Thymus (tissue), 14 donors: ENCODE measurements at places on chromosomes 4 and X. TPM values are rescaled to one million over a fixed set of nuclear protein-coding genes. Genes with fewer than 3 reads are reported as not detected.

The HSFX2 gene
- 0.28 TPM for total RNA-seq

The ADH1B gene
- 0.76 TPM for total RNA-seq

The RELL1 gene
- total RNA-seq: 17.2 TPM

The ADAD1 gene
- total RNA-seq: 0.05 TPM

The WAS gene
- total RNA-seq: 34.7 TPM

The RPS6KA6 gene
- 2.1 TPM for total RNA-seq

The ETNPPL gene
- 0.19 TPM for total RNA-seq

The CLRN2 gene
- not detected for total RNA-seq

The DCHS2 gene
- 0.19 TPM for total RNA-seq

The AKAP14 gene
- total RNA-seq: 0.09 TPM

The BDH2 gene
- 80.2 TPM for total RNA-seq

The SYNPO2 gene
- 15.8 TPM for total RNA-seq

GRCh38 chrX:31981546-31982062 is 909.8 kb upstream of the FTHL17 start:
- no peak for DNase-seq

DNA sequence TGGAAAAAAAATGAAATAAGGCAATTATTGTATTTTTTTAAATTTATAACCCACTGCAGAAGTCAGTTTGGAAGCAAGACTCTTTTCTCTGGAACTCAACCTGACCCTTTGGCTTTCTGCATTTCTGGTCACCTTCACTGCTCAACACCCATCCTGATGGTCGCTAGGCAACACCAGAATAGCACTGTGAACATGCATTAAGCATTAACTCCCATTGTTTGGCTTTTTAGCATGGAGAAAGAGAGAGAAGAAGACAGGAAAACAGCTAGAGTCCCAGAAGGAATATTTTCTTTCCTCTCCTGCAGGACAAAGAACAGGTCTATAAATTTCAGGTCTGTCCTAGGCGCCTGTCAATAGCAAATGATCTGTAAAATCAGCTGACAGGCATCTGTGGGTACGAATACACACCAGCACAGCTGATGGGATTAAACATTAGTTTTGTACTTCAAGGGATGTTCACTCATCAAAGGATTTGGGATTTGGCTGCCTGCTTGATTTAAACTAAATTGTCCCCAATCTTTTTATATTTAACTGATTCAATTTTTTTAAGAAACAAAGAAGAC is 137.2 kb upstream of the ETNPPL start:
- DNase-seq: no peak

- no peak for DNase-seq
Observed at GRCh38 chr4:7358100-7358735, 76.5 kb downstream of the PSAPL1 start.

GRCh38 chr4:70688795-70689231 is 481 bp downstream of the UTP3 start:
- no peak for DNase-seq

DNA sequence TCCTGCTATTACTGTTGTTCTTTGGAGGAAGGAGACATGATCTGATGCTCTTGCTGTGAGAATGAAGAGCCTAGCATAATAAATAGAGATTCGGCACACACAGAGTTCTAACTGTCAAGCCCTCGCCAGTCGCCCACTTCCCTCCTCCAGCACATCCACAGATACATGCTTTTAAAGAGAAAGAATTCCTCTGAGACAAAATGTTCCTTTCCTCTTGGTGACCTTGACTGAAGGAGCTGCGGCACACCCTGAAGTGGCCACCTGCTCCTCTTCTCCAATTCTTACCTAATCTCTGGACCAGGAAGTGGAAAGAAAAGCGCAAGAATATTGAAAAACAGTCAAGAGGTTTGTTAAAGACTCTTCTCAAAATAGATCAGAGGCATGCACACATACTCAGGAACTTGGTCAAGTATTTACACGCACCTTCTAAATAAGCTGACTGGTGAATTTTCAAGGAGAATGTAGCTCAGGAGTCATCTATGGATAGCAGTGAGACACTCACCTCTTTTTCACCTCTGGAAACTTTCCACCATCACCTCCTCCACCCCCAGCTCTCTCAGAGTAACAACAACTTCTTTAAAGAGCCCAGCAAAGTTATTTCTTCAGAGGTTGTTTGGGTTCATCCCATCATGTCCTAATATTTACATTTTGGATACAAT is 95.4 kb downstream of the PARM1 start:
- DNase-seq: no peak

- no peak for DNase-seq
Observed at GRCh38 chr4:105166066-105166465, 19.4 kb downstream of the TET2 start.

- DNase-seq: no peak
Observed at GRCh38 chr4:106277140-106277675, 38.8 kb downstream of the TBCK start.

DNA sequence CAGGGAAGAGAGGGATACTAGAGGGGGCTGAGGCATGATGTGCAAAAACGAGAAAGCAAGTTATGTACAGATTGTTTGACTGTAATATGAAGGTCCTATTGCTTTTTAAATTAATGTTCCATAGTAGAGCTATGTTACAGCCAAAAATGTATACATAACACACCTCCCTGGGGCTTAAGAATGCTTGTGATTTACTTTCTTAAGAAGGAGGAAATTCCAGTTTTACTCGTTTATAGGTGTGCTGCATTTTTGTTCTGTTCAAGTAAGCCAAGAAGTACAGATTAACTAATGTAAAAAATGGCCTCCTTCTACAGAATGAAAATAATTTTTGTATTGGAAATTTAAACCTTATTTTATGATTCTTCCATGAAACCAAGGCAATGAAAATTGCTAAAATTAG is 614.4 kb upstream of the NR3C2 start:
- DNase-seq: no peak

- no peak for DNase-seq
Observed at GRCh38 chr4:7530082-7530481, 95.4 kb upstream of the PSAPL1 start.

GRCh38 chr4:165972747-165973146 is 99.7 kb downstream of the TLL1 start:
- no peak for DNase-seq

- no peak for DNase-seq
Observed at GRCh38 chr4:166658585-166658984, 575.7 kb downstream of the SPOCK3 start.

- DNase-seq: no peak
Observed at GRCh38 chr4:187444061-187444460, 551.5 kb upstream of the ZFP42 start.

DNA sequence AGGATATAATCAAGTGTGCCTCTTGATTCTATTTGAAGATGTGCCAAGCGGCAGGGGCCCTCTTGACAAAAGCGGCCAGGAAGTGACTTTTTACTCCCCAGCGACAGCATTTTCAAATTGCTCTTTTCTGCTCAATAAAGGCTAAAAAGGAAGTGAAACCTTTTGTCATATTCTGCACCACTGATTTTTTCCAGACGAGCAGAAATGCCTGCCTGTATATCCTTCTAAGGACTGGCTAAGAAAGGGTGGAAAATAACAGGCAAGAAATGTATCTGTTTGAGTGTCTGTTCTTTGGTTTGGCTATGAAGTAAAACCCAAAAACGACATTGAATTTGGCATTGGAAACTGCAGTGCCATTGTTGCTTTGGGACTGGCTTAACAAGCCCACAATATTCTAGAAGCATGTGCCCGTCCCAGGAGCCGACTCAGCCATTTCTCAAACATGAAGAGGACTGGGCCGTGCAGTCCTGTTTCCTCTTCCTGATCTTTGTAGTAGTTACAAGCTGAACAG is 25.4 kb downstream of the TMSB4X start:
- DNase-seq: no peak

DNA sequence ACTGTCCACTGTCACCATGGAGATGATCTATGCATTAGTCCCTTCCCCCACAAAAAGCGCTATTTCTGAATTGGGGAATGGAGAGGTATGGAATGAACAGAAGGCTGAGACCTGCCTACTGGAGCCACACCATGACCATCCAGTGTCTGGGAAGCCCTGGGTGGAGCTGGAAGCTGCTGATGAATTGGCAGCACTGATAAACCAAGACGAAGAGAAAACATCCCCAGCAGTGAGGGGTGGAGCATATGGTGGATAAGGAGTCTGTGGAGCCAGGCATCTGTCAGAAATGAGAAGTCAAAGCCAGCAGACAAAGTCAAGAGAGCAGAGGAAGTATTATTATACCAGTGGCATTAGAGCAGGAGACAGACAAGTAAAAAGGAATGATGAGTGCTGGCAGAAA is 13.2 kb downstream of the CC2D2A start:
- no peak for DNase-seq

DNA sequence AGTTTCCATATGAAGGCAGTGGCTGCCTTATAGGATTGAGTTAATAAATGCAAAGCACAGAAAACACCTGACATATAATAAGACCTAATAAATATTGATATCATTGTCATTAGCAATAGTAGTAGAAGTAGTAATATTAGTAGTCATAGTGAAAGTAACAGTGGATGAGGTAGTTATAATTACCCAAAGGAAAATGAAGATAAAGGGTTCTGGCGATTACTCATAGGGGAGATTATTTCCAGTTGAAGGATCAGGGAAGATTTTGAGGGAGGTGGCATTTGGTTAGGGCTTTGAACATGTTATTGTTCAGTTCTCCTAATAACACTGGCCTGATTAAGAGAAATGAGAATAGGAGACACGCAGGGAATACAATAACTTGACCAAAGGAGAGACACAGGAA is 131.9 kb upstream of the GPRIN3 start:
- no peak for DNase-seq

- no peak for DNase-seq
Observed at GRCh38 chr4:3355266-3355748, 62.5 kb downstream of the RGS12 start.

DNA sequence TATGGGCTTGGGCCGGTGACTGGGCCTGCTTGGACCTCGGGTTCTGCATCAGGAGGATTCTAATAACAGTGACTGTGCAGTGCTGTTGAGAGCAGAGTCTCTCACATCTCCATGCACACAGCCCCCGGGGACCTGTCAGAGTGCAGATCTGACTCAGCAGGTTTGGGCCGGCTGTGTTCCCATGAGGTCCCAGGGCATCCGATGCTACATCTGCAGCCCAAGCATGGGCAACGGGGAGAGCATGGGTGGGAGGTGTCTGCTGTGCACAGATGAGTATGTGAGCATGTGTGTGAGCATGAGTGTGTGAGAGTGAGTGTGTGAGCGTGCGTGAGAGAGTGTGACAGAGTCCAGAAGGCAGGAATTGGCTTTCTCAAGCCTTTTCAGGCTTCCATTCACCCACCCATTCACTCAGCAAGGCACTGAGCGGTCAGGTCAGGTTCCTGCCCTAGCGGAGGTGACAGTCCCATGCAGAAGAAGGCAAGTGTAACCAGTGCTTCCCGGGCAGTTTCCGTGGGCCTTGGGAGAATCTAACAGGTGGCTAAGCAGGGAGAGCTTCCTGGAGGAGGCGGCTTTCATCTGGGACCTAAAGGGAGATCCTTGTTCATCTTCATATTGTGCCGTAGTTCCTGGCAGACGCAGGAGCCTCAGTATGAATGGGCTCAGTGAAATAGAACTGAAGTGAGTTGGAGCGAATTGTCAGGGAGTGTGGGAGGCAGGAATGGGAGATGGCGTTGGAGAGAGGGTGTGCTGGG is 62.6 kb downstream of the SORCS2 start:
- DNase-seq: no peak

DNA sequence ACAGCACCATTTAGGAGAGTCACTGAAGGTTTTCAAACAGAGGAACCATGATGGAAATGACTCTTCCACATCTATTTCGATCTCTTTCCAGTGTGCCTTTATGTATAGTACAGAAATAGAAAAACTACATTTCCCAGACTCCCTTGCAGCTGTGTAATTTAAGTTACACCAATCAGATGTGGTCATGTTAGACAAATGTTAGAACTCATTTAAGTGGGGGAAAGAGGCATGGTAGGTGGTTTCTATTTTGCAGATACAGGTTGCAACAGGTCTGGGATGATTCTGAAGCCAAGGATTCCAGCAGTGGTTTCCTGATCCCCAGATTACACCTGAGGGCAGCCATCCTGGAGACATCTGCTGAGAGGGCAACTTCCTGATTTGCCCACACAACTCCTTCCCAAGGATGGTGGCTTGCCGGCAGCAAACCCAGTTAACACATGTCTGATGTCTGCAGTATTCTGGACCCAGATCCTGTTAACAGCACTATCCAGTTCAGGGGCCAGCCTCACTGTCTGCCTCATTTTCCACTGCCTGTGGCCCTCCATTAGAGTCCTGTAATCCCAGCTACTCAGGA is 38.7 kb upstream of the PDK3 start:
- DNase-seq: peak; percentile 32

- DNase-seq: no peak
Observed at GRCh38 chrX:55210931-55211677, 9.0 kb upstream of the PAGE5 start.

DNA sequence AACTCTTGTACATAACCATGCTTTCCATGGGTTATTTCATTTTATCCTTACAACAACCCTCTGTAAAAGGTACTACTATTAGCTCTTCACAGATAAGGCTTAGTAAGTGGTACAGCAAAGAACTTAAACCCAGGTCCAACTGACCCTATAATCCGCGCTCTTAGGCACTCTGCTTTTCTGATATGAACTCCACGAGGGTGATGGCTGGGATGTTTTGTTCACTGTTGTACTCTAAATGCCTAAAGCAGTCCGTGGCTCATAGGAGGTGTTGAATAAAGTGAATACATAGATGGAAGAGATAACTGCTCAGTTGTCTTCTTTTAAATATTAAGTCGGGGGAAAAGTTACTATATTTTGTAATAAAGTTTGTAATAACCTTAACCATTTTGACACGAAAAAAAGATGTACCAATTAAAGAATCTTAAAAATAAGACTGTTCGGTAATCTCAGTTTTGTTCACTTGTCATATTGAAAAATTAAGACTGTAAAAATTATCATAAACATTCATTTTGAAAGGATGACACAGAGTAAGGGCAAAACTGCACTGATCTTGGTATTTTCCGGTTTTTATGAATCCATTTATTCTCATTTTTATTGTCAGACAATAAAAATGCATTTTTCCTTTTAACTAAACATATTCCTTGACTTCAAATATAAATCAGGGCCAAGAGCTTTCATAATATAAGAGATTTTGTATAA is 166.5 kb downstream of the FBXW7 start:
- no peak for DNase-seq

DNA sequence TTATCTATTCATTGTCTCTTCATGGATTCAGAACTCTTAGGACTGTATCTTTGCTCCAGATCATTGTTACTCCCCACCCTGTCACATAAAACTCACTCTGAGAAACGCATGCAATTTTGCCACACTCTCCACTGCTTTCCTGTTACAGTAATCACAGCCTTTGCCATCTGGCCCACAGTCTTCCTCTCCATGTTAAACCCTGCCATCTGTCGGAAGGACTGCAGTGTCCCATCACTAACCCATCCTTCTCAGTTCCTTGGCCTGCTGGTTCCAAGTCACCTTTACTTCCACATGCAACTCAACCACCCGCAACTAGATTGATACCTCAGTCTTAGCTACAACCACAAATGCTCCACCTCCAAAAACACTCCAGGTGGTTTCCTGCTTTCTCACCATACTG is 308.7 kb upstream of the FAM241A start:
- no peak for DNase-seq

DNA sequence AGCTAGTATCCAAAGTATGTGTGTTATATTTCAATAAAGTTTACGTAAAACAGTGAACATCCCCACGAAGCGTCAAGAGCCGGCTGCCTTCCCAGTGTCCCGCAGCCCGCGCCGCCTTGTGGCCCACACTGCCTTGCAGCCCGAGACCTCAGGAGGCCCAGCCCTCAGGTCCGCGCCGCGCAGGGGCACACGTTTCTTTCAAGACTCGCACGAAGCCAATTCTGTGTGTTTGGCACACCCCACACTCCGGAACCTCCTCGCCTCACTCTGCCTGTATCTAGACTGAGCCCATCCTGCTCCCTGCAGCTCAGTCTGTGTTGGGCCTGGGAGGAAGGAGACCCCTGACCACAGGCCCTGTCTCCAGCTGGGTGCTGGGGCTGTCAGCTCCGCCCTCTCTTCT is 5.8 kb downstream of the LRPAP1 start:
- DNase-seq: no peak
